ENCODE measurements at places on chromosomes 4 and X.

DNA sequence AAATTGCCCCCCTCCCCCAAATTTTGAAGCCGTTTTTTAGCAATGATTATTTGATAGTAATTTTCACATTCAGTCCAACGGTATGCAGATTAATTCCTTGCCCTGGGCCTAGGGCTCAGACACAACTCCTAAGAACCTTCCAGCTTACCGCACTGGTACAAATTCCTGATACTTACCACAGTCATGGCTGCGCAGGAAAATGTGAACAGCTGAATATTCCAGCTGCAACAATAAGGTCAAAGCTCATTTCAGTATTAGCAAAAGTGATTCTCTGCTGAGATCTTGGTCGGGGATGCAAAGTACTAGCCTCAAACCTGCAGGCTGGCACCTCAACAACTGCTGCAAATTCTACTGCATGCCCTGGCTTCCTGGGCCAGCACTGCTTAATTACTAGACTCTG, 3.0 kb downstream of the ATP11C start:
- DNase-seq, result no peak

GRCh38 chr4:18404642-18405041, 383.1 kb upstream of the LCORL start:
- no peak for DNase-seq

DNA sequence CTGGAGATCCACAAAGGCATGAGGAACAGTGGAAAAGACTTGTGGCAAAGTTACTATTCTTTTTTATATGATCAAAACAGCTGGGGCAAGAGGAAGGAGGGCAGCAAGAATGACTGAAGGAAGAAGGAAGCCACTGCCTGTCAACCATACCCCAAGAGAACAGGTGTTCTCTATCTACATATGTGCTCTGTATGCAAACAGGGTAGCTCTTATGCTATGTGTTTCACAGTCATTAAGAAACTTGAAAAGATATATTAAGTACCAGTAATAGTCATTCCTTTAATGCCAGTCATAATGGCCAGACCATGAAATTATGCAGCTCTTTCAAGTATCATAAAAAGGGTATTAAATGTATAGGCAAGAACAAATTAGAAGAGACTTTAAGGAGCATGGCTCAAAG, 363.9 kb downstream of the KLHL13 start:
- no peak for DNase-seq

DNA sequence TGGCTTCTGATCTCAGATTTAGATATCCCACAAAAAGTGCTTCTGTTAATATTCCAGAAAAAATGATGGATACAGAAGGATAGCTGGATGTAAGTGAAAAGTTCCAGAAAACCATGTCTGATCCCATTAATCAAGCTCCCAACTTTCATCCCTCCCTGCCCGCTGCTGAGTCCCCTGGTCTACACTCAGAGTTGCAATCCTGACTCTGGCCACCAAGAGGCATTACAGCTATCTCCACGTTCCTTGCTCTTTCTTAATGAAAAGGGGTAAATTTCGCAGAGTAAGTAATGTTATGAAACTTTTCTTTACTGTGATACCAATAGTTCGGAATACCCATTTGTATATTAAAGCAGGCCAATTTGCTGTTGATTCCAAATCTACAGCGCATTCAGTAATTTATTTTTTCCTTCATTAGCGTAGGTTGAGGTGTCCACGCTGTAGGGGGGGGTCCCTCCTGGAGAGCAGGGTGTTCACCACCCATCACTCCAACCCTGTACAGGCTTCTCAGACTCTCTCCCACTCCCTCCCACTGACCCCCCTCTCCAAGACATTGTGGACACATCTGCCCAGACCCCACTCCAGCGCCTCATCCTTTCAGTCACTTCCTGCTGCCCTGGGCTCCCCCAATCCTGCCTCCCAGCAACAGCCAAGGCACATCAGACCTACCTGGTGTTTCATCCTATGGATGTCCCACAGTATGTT, 55.1 kb downstream of the RAB40A start:
- no peak for DNase-seq

DNA sequence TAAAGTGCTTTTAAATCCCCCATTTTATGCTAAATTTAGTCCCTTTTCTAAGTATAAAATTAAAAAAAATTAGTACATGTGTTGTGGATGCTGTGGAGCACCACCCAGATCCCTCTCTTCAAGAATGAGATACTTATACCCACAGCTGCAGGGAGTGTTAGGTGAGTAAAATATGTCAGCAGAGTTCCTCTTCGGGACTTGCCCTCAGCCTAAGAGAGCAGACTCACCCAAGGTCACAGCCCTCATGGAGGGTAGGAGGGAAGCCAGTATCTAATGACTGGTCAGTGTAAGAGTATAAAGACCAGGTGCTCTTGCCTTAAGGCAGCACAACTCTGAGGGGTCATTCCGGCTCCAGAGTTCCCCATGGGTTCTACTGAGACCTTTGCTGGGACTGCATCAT, 88.5 kb downstream of the REELD1 start:
- DNase-seq, result no peak

- no peak for DNase-seq
Measured at GRCh38 chrX:40844471-40844870, 109.1 kb upstream of the MED14 start.

DNA sequence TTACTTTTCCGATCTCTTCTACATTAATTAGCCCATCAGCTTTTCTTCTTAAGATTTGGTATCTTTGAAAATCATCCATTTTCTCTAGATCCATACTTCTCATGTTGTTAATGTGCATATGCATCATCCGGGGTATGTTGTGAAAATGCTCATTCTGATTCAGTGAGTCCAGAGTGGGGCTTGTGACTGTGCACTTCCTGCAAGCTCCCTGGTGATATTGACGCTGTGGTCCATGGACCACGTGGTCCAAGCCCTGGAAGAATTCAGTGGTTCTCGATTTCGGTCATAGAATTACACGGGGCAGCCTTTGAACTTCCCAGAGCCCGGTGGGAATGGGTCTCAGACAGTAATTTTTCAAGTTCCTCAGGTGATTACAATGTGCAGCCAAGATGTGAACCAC, 69.8 kb downstream of the ZFX start:
- DNase-seq, result no peak

- no peak for DNase-seq
Measured at GRCh38 chrX:66408507-66408906, 230.4 kb downstream of the EDA2R start.

DNA sequence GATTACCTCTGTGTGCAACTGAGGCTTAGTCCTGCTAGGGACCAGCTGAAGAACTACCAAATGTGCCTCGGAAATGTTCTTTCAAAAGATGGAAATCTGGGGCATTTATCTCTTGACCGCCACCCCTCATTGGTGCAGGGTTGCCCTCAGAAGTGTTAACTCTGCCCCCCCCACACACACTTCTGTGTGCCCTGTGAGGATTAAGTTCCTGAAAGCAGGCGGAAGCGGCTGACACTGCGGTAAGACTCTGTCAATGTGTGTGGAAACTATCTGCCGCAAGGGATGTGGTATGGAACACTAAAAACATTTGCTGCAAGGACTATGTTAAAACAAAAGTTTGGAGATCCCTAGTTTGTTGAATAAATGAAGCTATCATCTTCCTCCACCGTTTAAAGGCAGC, 106.9 kb upstream of the NDP start:
- DNase-seq, result no peak

- DNase-seq, result no peak
Measured at GRCh38 chr4:146146918-146147317, 28.6 kb upstream of the LSM6 start.

DNA sequence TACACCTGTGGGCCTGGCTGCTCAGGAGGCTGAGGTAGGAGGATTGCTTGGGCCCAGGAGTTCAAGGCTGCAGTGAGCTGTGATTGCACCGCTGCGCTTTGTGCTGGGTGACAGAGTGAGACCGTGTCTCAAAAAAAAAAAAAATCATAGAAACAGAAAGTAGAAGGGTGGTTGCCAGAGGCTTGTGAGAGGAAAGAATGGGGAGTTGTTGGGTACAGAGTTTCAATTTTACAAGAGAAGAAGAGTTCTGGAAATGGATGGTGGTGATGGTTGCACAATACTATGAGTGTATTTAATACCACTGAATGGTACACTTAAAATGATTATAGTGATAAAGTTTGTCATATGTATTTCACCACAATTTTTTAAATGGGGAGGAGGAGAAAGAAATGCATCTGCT, 10.2 kb upstream of the GLOD5 start:
- no peak for DNase-seq

GRCh38 chr4:83129264-83129663, 14.7 kb upstream of the PLAC8 start:
- no peak for DNase-seq

DNA sequence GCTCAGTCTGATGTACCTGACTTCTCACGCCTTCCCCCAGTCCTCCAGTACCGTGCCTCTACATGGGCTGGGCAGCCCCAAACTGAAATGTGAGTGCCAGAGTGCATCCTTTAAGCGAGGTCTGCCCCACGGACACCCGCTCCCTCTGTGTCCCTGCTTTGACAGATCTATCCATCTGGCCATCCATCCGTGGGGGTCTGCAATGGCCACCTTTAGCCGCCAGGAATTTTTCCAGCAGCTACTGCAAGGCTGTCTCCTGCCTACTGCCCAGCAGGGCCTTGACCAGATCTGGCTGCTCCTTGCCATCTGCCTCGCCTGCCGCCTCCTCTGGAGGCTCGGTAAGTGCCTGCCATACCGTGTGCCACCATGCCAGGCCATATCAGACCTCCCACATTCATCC, 827 bp downstream of the PORCN start:
- DNase-seq, result no peak

GRCh38 chrX:47232803-47233332, at the start of gene USP11:
USP11 (plus strand) TSS chrX:47233009; CDS start chrX:47233044, 35 bp downstream.
- no peak for DNase-seq

- no peak for DNase-seq
Measured at GRCh38 chrX:12987900-12988594, 13.1 kb downstream of the TMSB4X start.

DNA sequence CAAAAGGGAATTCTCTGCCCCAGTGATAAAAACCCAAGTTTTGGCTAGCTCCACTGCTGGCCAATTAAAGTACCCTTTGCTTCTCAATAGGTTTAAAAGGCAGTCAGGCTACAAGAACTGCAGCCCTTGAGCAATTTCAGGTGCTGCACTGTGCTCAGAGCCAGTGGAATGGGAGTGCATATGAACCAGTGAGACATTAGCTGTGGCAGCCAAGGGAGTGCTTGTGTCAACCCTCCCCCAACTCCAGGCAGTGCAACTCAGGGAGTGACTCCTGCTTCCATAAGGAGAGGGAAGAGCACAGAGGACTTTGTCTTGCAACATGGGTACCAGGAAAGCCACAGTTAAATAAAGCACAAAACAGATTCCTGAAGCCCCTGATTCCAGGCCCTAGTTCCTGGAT, 61.6 kb upstream of the VAMP7 start:
- no peak for DNase-seq

- no peak for DNase-seq
Measured at GRCh38 chrX:153644356-153645125, 2.5 kb upstream of the DUSP9 start.

- no peak for DNase-seq
Measured at GRCh38 chr4:53716471-53717063, 125.3 kb upstream of the LNX1 start.

GRCh38 chr4:117156806-117157205, 71.4 kb upstream of the TRAM1L1 start:
- no peak for DNase-seq

DNA sequence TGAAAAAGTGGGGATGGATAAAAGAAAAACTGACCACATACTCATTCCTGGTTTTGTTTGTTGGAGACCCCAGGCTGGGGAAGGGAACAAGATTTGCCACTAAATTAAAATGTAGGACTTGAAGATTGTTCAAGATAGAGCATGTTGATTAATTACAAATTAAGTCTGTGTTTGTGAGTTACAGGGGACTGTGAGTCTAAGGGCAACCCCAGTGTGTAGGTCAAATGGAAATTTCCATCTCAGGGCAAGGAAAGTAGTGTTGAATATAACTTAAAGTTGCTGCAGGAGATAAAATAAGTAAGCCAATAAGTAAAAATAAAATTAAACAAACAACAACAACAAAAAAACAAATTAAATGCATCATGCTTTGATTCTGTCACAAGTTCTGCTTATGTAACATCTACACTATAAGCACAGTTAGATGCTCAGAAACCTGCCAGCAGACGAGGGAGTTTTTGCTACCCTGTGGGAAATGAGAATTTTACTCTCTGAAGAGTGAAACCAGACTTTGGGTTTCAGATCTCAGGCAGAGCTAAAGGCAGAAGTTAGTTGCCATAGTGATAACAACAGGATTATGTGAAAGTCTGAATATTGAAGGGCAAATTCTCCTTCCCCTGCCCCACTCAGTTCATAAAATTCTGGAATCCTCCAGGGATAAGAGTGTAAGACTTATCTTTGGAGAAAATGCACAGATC, 352.3 kb downstream of the GRXCR1 start:
- no peak for DNase-seq

DNA sequence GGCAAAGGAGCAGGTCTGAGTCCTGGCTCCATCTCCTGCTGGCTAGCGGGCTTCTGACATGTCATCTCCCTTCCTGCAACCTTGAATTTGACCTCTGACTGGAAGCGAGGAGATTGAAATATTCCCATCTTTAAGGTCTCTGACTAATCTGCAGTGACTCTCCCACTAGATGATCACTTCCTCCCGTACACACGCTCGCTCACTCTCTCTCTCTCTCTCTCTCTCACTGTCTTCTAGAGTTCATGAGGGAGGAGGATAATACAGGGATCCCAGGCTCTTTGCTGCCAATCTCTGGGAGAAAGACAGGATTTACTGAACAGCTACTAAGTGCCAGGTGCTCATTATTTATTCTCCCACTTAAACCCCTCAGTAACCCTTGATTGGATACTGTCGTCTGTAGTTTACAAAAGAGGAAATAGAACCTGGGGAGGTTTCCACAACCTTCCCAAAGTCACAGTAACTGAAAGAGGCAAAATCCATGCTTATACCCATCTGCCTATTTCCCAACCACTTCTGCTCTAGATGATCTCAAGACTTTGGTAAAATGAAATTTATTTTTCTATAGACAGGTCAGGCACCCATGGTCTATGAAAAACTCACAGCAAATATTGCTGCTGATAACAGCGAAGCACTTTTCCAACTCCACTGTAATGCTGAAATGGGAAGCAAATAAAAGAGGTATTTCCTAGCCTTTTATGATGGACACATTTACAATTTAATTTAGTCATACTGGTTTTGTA, 193.5 kb upstream of the C1QTNF7 start:
- no peak for DNase-seq

DNA sequence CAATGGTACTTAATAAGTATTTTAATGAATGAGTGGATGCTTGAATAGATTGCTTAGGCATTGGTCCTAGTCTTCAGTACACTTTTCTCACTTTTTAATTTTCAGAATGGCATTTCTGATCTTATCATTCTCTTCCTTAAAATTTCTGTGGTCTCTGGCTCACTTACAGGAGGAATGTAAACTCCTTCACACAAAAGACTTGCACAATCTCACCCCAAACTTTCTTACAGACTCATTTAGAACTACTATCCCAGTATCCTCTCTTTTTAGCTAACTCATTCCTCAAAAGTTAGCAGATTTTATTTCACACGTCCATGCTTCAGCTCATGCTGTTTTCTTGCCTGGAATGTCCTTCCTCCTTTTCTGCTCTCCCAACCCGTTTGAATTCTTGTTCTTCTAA, 350.1 kb downstream of the GRXCR1 start:
- DNase-seq, result no peak

GRCh38 chr4:95068818-95069478, 311.2 kb downstream of the BMPR1B start:
- no peak for DNase-seq

Measured in stimulated activated CD8-positive, alpha-beta memory T cell treated with anti-CD3 and anti-CD28 coated beads, Interleukin-15, amount 100 ng/mL, for 1 hour (primary cell).